Caco-2 (cell line): ENCODE measurements at places on chromosomes 11 and 22. TPM values are rescaled to one million over a fixed set of nuclear protein-coding genes. Genes with fewer than 3 reads are reported as not detected.
A peak's percentile ranks its signal among the peaks of the same experiment; 100 is the strongest.

DNA sequence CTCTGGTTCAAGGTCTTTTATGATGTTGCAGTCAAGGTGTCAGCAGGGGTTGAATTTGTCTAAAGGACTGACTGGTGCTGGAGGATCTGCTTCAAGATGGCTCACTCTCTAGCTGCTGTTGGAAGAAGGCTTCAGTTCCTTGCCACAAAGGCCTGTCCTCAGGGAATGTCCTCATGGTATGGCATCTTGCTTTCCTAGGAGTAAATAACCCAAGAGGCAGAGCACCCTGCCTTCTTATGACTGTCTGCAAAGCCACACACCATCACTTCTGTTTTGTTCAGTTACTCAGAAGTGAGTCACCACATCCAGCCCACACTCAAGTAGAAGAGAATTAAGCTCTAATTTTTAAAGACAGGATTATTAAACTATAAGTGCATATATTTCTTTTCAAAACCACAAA, 45.2 kb downstream of the PLAAT5 start:
- DNase-seq, result no peak
- H3K36me3 ChIP-seq, result no peaks in the 10 kb centered on the region

DNA sequence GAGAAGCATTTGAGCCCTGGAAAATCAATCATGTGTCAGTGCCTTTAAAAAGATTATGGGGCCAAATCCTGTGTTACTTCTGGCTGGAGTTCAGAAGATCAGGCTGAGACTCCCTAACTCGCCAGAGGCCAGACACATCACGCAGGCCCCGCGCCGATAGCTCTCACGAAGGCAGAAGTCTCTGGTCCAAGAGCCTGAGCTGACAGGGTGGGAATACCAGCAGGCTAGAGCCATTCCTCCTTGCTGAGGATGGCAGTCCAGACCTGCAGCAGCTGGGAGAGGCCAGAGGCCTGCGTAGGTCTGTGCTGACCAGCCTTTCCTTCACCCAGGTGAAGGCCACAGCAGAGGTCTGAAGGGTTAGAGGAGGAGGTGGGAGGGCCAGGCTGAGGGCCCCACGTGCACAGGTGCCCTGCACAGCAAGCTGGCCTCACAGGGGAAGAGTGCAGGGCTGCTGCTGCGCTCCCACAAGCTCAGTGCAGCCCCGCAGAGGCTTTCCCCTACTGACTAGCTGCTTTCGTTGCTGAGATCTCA, 52.9 kb downstream of the ST14 start:
- H3K4me1 ChIP-seq, result 0 out of 2 replicates have a peak, but pooled peaks cover 9% of the 10 kb centered on the region
- no peaks in the 10 kb centered on the region for H3K36me3 ChIP-seq
- peak; percentile 30 for DNase-seq
- H3K27ac ChIP-seq, result no peak overlapping the region
- H3K27me3 ChIP-seq, result no peaks in the 10 kb centered on the region
- H3K4me3 ChIP-seq, result no peak overlapping the region

GRCh38 chr11:131099013-131099412, 182.7 kb upstream of the SNX19 start:
- H3K27ac ChIP-seq, result peak overlapping the region; percentile 57
- peaks cover 21% of the 10 kb centered on the region for H3K4me1 ChIP-seq
- H3K4me3 ChIP-seq, result no peak overlapping the region
- peak; percentile 61 for DNase-seq
- no peaks in the 10 kb centered on the region for H3K36me3 ChIP-seq

Gene SLCO2B1
- total RNA-seq, result 231 and 277 TPM in 2 replicates

GRCh38 chr22:31282748-31283468, 9.4 kb downstream of the PIK3IP1 start:
- no peaks in the 10 kb centered on the region; the same call in 1 of the 2 replicates for H3K36me3 ChIP-seq
- no peaks in the 10 kb centered on the region for H3K27me3 ChIP-seq
- H3K27ac ChIP-seq, result no peak overlapping the region
- H3K4me1 ChIP-seq, result no peaks in the 10 kb centered on the region
- no peak overlapping the region for H3K4me3 ChIP-seq
- DNase-seq, result no peak
